ENCODE measurements at places on chromosomes 12 and 14. TPM values are rescaled to one million over a fixed set of nuclear protein-coding genes. Genes with fewer than 3 reads are reported as not detected.

GPR135 gene
- total RNA-seq: 3.0 TPM

KLRD1 gene
- total RNA-seq: 0.17 TPM

CNOT2 gene
- 116 TPM for total RNA-seq

MIP gene
- not detected for total RNA-seq

DIO3 gene
- total RNA-seq: 1.0 TPM

Data from fibroblast of lung (primary cell).